NCI-H460 (cell line): ENCODE measurements at places on chromosomes 4 and X.

- no peak for DNase-seq
These were observed 181.8 kb downstream of the DCLK2 start for GRCh38 chr4:150259861-150260567.

DNA sequence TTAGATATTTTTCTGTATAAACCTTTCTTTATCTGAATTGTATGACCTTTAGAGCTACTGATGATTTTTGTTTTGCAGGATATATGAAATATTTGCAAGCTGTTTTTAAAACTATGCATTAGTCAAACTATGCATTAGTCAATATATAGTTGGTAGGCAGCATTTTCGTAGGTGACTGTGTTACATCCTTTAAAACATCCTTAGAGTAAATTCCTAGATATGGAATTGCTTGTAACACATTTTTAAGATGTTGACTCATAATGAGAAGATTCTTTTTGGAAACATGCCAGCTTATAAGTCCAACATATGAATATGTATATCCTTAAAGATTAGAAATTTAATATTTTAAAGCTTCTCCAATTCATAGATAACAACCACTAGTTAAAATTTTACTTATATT is 1768.5 kb downstream of the PCDH7 start:
- no peak for DNase-seq

DNA sequence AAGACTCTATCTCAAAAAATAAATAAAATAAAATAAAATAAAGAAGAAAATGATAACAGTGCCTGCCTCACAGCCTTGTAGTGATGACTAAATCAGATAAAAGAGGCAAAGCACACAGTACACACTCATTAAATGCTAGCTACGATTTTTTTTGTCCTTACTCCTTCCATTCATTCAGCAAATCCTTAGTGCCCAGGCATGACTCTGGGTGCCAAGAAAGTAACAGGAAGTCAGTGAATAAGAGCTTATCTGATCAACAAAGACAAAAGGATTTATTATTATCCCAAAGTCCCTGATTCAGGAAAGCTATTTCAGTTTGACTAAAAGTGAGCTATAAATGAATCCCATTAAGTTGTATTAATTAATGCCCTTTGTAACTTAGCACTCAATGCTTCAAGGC is 92.7 kb downstream of the SH3KBP1 start:
- no peak for DNase-seq

- peak; percentile 18 for DNase-seq
These were observed 91.8 kb upstream of the POU3F4 start for GRCh38 chrX:83416273-83416672.

GRCh38 chrX:53930515-53931380 is 113.5 kb downstream of the PHF8 start:
- DNase-seq, result no peak

GRCh38 chr4:150136481-150136880 is 58.2 kb downstream of the DCLK2 start:
- DNase-seq, result no peak

- no peak for DNase-seq
These were observed 998.6 kb downstream of the RPA4 start for GRCh38 chrX:97882306-97882705.

DNA sequence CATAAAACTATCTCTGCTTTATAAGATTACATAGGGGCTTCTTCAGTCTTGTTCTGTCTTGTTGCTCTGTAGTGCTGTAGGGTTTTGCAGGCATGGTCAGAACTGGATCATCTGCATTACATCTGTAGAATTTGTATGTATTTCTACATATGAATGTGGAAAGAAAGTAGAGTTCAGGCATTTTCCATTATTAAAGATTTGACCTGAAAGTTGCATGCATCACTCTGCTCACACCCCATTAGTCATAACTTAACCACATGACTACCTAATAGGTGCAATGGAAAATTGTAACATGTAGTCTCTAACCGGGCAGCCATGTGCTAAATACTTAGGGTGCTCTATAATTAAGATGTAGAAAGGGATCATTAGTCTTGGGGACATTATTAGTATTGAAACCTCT is 45.7 kb upstream of the AGA start:
- no peak for DNase-seq

GRCh38 chrX:40147971-40148370 is 50.2 kb upstream of the BCOR start:
- DNase-seq, result no peak

GRCh38 chr4:139890816-139891215 is 225.2 kb downstream of the MGST2 start:
- no peak for DNase-seq

DNA sequence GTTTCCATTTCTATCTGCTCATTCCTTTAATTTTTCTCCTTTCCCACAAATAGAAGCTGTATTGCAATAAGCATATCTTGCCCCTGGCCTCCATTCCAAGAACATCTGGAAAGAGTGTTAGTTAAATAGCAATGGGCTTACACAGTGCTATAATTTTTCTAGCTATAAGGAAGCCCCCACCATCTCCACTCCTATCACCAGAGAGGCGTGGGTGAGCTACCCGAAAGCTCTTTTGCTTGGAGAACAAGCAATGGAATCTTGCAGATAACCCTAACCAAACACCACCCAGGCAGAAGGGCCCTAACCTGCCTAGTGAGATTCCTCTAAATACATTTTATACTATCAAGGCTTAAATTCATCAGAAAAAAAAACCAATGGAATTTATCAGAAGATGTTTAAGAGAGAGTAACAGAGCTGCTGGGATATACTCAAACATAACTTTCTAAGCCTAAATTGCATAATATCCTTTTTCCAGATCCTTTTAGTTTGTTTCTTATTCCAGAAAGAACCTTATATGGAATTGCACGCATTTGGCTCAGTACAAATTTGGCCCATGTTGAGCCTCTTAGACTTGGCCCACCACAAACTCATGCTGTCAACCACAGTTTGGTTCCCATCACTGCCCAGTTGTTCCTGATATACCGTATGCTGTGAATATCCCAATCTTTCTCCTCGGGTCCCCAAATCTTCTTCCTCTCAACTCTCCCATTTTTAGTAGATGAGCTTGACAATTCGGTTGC is 91.6 kb upstream of the PLAC1 start:
- DNase-seq, result no peak

DNA sequence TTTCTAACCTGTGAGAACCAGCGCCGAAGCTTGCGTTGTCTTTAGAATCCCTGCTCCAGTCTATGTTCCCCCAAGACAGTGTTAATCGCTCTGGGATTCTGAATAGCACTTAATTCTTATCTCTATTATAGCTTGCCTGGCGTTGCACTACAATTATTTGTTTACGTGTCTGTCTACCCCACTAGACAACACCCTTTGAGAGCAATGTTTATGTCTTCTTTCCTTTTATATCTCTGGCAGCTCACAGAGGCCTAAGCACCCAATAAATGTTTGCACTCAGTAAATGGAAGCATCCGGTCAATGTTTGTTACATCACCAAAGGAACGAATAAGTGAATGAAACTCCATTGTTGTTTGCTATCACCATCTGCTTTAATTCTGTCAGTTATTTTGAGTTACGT is 4.8 kb upstream of the NHS start:
- no peak for DNase-seq
